ENCODE measurements at places on chromosomes 16 and 17.

- DNase-seq = no peak
Observed at GRCh38 chr17:79797492-79798298, 818 bp upstream of the CBX8 start.

DNA sequence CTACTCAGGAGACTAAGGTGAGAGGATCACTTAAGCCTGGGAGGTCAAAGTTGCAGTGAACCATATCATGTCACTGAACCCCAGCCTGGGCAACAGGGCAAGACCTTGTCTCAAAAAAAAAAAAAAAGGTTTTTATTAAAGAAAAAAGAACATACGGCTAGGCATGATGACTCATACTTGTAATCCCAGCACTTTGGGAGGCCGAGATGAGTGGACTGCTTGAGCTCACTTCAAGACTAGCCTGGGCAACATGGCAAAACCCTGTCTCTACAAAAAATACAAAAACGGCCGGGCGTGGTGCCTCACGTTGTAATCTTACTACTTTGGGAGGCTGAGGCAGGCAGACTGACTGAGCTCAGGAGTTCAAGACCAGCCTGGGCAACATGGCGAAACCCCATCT is 38.4 kb downstream of the RANBP10 start:
- no peak for DNase-seq

- DNase-seq = no peak
Observed at GRCh38 chr17:21677126-21677910, 15.0 kb upstream of the KCNJ18 start.

GRCh38 chr16:79640513-79641360 is 40.2 kb upstream of the MAF start:
- no peak for DNase-seq

GRCh38 chr16:59907611-59908010 is 1173.5 kb upstream of the GOT2 start:
- DNase-seq = no peak

DNA sequence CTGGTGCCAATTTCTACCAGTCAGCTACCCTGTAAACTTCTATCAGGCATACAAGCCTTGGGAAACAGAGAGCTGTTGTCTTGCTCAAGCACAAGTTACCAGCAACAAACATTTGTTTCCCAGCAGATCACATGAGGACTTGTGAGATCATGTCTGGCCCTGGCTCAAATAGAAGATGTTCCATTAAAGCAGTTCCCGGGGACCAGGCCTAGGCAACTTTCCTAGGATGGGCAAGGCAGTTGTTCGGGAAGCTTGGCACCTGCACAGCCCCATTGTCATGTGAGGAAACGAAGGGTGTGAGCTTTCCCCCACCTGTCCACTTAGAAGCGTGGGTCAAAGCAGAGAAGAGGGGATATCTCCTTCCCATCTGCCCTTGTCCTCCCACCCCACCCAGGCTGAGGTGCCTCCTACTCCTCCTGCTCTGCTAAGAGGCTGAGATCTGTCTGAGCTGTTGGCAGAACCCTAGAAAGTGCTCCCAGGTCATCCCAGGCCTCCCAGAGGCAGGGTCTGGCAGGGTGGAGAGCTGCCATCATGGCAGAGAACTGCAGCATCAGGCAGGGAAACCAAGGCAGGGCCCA is 11.2 kb upstream of the SLC47A2 start:
- DNase-seq = no peak

- no peak for DNase-seq
Observed at GRCh38 chr17:70767102-70767701, 597.9 kb downstream of the KCNJ2 start.

- no peak for DNase-seq
Observed at GRCh38 chr17:61528171-61528570, 62.8 kb downstream of the NACA2 start.

GRCh38 chr17:65243838-65244625 is 106.9 kb downstream of the RGS9 start:
- DNase-seq = no peak

DNA sequence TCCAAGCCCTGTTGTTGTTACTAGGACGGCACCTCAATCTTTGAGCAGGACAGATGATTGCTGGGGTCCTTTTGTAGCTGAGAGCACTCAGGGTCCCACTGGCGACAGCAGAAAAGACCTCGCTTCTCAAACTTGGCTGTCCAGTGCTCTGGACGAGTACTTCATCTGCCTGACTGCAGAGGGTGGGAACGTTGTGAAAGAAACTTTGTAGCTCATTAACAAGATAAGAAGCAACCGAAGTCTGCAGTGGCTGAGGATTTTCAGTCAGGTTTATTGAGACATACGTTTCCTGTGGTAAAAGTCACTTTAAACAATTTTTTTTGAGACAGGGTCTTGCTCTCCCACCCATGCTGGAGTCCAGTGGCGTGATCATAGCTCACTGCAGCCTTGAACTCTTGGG is 191.7 kb downstream of the PRKCB start:
- DNase-seq = no peak

- no peak for DNase-seq
Observed at GRCh38 chr17:33550261-33550660, 257.2 kb upstream of the ASIC2 start.

DNA sequence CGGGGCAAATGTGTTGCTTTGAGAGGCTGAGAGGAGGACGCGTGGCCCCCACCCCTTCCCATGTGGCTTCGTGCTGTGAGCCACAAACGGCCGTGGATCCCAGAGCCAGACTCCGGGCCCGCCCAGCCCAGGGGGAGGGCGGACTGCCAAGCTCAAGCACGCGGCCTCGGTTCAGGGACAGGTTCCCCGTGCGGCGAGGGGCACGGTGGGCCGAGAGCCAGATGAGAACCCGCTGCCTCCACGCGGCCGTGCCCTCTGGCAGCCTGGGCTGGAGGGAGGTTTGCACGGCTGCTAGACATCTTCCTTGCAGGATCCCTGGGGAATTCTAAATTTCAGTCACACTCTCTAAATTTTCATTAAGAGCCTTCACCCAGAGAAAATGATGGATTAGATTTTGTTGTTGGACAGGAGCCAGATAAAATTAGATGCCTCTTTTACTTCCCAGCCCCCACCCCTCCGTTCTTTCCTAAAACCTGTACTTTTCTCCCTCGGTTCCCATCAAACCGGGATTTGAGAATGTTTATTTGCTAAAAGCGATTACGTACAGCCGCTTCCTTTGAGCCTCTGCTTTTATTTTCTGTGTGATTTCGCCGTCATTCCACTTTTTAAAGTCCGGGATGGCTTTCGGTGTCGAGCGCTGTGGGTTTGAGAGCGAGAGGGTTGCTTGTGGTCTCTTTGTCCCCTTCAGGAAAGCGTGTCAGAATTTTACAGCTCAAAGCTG is 25.0 kb upstream of the GNG13 start:
- DNase-seq = no peak

DNA sequence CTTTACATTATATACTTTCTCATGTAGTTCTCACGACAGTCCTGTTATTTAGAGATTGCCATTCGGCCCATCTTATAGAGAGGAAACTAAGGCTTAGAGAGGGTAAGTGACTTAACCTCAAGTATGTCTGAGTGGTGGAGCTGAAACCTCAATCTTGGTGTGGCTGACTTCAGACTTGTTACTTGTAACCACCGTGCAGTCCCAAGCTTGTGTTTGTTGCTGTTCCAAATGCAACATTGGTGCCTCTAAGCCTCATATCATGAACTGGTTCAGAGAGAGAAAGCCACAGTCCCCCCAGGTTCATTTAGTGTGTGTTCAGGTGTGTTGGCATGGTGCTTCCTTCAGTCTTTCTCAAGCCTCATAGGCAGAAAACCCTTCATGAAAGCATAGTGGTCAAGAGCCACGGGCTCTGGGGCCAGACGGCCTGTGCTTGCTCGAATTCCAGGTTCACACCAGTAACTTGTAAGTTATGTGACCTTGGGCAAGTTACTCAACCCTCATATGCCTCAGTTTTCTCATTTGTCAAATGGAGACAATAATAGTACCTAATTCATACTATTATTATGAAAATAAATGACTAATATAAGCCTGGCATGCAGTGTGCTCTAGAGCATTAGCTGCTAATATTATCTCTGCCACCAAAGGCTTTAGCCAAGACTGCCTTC is 39.9 kb downstream of the CDH1 start:
- no peak for DNase-seq

DNA sequence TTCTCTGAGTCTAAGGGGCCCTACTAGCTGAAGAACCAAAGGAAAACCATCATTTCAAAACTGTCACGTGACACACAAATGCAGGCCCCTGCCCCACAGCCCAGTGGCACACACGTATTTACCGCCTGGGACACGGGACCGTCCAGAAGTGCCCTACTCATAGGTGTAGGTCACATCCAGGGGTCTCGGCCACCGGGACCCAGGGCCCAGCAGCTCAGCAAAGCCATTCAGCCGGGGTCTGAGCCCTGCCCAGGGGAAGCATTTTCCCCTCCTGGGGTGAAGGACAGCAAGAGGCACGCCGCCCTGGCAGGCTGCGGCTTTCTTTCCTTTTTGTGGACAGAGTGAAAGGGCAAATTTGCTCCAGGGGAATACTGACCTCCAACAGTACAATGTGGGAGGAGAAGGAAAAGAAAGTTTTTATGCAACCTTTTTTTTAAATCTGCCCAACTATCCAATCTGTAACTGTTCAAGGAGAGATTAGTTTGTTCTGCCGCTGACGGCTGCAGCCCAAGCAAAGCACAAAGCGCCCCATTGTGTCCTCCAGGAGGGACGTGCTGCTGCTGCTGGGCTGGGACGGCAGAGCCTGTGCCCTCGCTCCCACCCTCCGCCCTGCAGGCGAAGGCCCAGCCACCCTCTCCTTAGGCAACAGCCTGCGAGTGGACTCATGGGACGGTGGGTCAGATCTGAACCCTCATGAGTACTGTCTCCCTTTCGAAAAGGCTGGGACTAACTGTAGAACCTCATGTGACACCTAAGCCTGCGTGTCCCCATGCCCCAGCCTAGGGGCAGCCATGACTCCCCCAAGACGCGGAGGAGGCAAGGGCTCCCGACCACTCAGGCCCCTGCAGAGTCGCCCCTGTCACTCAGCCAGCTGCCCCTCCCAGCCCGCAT is 21.3 kb downstream of the SLC7A5 start:
- DNase-seq = no peak

- DNase-seq = no peak
Observed at GRCh38 chr16:11180489-11180888, 75.5 kb downstream of the SOCS1 start.

GRCh38 chr17:78716814-78717393 is 65.2 kb downstream of the CYTH1 start:
- no peak for DNase-seq

GRCh38 chr16:11603331-11603750 is 16.6 kb upstream of the LITAF start:
- DNase-seq = no peak

DNA sequence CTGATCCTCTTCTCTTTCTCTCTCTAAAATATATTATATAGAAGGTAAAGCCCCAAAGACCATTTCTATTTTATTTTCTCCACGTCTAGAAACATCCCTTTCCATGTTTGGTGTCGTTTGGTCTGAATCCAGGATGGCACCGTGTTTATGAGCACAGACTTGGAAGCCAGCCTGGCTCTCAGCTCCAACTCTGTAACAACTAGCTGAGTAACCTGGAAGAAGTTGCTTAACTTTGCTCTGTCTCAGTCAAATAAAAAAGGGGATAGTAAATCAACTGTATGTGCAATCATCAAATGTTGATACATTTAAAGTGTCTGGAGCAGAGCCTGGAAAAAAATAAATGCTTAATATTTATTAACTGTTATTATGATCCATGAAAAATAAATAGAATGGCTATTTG is 249.8 kb upstream of the MAF start:
- no peak for DNase-seq

GRCh38 chr17:29570521-29570920 is 2.0 kb downstream of the TP53I13 start:
- no peak for DNase-seq

DNA sequence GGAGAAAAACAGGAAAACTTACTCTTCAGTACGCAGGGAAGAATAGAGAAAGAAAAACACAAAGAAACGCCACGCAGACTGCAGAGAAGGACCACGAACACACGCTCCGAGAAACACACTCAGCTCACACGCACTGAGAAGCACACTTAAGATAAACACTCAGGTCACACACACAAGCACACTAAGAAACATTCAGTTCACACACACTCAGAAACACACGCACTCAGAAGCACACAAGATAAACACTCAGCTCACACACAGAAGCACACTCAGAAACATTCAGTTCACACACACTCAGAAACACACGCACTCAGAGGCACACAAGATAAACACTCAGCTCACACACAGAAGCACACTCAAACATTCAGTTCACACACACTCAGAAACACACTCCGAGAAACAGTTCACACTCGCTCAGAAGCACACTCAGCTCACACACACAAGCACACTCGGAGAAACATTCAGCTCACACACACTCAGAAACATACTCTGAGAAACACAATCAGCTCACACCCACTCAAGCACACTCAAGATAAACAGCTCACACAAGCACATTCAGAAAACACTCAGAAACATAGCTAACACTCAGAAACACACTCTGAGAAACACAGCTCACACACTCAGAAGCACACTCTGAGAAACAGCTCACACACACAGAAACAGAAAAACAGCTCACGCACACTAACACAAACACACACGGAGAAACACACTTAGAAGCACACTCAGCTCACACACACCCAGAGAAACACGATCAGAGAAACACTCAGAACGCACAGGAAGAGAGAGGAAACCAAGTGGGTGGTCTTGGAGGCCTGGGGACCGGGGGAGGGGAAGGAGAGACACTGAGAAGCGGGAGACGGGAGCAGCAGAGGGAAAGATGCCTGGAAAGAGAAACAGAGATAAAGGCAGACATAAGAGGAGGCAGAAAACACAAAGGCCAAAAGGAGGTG is 908 bp downstream of the TMEM98 start:
- DNase-seq = no peak

DNA sequence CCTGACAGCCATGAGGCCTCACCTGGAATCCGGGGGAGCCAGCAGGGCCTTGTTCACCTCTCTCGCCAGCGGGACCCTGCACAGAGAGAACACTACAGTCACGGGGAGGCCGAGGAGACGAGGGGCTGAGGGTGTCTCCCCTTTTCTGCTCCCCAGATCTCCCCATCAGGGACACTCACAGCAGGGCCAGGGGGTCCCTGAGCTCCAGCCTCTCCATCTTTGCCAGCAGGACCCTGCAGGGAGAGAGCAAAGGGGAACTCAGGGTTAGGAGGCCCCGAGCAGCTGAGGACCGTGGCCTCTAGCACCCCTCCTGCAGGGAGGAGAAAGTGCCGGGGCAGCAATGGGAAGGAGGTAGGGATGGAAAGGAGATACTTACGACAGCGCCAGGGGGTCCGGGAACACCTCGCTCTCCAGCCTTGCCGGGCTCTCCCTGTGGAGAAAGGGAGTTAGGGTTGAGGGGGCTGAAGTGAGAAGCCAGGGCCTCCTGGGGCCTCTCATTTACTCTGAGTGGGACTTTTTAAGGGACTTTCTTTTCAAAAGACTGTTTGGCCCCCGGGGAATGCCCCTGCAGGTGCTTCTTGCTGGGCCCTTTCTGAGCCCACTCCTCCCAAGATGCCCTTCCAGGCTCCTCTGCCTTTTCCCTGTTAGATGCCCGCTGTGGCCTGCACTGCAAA is 8.7 kb downstream of the COL1A1 start:
- DNase-seq = no peak

- no peak for DNase-seq
Observed at GRCh38 chr17:74924250-74924948, at the start of gene OTOP2. TSS of gene OTOP2 (plus strand) at chr17:74924273. CDS start at chr17:74924633, 360 bp downstream.

GRCh38 chr17:77565166-77565565 is 393.3 kb upstream of the TNRC6C start:
- DNase-seq = no peak
